ENCODE measurements at places on chromosomes 11 and 22. TPM values are rescaled to one million over a fixed set of nuclear protein-coding genes. Genes with fewer than 3 reads are reported as not detected.

Gene HPS5
- 16.0 TPM for total RNA-seq

Gene MS4A6E
- total RNA-seq: not detected

Gene GAL
- total RNA-seq: 2.7 TPM

Gene MS4A3
- total RNA-seq: not detected

Gene KCNE3
- not detected for total RNA-seq

Gene HPS4
- 34.1 TPM for total RNA-seq

Gene ART1
- not detected for total RNA-seq

Gene OR5P2
- not detected for total RNA-seq

Gene ANO1
- total RNA-seq: 0.16 TPM

Gene ARHGAP8
- 1.0 TPM for total RNA-seq

Gene PLXNB2
- 4.7 TPM for total RNA-seq

Gene ST3GAL4
- 7.9 TPM for total RNA-seq

DNA sequence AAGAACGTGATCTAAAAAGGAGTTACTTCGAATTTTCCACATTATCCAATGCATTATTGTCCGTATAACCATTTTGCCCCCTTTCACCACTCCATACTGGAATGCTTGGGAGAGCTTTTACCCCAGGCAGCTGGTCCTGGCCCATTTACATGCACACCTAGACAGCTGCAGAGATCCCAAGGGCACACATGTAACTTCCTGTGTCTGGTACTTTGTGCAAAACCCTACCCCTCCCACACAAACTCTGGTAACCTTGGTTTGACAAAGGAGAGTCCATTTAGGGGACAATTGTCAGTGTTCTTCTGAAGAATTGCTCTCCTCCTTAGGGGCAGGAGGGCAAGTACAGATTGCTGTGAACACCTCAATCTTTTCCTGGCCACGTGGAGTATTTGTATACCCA, 57.3 kb upstream of the SORL1 start:
- no peak for DNase-seq

DNA sequence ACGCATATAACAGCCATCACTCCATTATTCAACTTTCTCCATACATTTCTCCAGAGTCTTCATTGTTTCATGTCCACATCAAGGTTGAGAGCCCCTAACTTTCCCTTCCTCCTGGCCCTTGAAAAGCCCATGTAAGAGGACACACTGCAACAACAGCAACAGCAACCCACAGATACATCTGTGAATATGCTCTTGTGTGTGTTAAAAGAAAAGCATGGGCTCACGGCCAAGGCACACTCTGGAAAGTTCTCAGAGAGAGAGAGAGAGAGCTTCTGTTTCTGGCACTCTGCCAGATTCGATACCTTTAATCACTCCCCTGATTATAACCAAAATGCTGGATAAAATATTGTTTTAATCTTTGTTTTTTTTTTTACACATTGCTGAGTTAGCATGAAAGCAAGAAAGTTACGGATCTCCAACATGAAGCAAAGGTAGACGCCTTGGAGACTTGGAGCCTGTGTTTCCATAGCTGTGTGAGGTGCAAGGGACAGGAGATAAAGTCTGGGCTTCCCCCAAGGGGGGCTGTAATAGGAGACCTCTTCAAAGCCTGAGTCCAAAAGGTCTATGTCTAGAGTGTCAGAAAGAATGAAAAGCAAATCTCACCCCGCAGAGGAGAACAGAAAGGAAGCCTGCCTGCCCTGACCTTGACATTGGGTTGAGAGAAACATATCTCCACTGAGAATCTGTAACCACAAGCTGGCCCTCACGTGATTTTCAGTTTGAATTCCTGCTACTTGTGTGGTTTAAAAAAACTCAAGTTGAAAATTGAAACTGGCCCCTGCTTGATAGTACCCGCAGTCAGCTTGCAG, 33.7 kb upstream of the MPPED1 start:
- no peak for DNase-seq

DNA sequence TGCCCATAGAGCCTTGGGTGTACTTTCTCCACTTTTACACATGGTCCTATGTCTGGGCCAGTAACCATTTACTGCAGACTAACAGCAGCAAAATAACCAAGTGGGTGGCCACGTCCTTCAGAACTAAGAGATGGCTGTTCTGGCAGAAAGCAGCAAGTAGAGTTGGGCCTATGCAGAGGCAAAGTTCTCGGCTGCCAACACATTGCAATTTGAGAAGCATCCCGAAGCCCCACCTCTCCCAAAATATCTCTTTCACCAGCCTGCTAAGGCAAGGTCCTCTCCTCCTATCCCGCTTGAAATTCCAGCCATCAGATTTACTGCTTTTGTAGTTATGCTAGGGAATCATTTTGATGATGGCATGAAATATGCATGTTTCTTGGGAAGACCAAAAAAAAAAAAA, 118.5 kb upstream of the APOA1 start:
- DNase-seq: no peak

GRCh38 chr11:48109046-48109666, 107.5 kb upstream of the OR4B1 start:
- no peak for DNase-seq

DNA sequence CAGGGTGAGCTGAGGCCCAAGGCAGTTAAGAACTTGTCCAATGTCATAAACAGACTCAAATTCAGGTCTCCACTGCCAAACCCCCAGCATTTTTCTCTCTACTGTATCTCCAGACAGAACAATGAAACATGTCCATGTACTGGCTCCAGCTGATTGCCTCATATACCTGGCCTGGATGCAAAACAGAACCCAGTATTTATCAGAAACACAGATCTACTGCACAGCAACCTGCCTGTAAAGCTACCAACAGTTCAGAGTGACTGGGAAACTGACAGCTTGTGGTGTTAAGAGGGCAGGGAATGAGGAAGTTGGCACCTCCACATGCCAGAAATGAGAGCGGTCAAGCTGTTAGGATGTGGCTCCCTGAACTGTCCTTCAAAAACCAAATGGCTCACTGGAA, 41.6 kb downstream of the C11orf71 start:
- DNase-seq: no peak

DNA sequence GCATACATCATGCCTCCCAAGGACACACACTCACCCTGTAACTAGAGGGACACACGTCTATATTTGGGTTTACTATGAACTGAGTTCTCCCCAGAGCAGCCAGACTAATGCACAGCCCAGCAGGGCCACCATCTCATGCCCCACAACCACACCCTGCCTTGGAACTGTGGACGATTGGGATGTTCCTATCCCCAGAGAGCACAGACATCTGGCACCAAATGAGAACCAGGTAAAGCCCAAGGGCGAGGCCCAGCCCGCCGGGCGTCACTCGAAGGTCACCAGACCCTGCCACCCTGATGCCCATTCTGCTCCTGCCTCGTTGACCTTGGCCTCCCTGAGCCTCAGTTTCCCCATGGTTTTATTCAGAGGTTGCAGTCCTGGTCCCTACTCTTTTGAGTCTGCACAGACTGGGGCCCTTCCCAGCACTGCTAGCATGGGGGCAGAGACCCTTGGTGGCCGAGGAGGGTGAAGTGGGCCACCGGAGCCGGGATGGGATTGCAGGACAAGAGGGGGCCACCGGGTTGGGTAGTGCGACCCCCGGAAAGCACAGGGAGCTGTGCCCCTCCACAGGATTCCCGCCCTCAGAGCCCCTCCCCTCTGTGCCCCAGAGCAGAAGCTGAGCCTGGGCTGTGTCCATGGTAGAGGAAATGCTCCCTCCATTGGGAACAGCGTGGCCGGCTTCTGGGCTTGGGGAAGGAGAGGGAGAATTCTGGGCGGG, 56.8 kb downstream of the IGLL5 start:
- DNase-seq: no peak

- no peak for DNase-seq
Observed at GRCh38 chr11:31823644-31824331, 12.7 kb upstream of the PAX6 start.

DNA sequence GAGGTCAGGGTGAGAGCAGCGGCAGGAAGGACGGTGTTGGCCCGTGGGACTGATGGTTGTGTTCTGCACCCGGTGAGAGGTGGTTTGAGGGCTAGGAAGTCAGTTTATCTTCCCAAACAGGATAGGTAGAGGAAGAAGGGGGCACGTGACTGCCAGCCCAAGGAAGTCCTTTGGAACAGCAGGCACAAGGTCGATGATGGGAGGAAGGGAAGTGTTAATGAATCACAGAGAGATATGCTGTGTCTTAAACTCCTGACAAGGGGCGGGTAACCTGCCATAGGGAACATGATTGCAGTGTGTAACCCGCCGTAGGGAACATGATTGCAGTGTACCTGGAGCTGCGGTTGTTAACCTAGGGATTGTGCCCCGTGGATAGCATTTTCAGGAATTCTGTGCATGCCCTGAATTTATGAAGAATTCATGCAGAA, 49.0 kb downstream of the PRR5L start:
- no peak for DNase-seq

- no peak for DNase-seq
Observed at GRCh38 chr11:29255401-29255800, 761.4 kb downstream of the KCNA4 start.

GRCh38 chr11:120527111-120527761, 15.7 kb downstream of the GRIK4 start:
- no peak for DNase-seq

- no peak for DNase-seq
Observed at GRCh38 chr11:127939000-127939399, 648.4 kb downstream of the ETS1 start.

DNA sequence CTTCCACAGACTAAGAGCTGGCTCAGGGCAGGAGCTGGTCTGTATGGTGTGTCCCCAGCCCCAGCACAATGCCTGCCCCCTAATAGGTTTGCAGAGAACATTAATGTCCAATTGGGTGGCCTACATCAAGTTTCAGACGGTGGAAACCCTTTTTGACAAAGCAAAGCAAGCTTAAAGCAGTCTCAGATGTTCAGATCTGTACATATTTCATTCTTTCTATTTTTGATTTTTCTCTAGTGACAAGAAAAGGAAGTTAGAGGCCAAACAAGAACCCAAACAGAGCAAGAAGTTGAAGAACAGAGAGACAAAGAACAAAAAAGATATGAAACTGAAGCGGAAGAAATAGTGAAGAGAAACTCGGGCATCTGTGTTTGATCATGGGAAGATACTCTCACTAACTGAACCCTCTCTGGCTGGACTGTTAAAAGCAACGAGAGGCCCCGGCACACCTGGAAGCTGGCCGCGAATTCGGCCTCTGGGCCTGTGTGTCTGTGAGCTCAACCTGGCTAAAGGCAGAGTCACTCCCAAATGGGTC, 40.5 kb downstream of the NAT10 start:
- no peak for DNase-seq

GRCh38 chr11:87306262-87306851, 268.6 kb downstream of the TMEM135 start:
- no peak for DNase-seq

GRCh38 chr11:27423125-27423524, 49.5 kb downstream of the LGR4 start:
- no peak for DNase-seq

DNA sequence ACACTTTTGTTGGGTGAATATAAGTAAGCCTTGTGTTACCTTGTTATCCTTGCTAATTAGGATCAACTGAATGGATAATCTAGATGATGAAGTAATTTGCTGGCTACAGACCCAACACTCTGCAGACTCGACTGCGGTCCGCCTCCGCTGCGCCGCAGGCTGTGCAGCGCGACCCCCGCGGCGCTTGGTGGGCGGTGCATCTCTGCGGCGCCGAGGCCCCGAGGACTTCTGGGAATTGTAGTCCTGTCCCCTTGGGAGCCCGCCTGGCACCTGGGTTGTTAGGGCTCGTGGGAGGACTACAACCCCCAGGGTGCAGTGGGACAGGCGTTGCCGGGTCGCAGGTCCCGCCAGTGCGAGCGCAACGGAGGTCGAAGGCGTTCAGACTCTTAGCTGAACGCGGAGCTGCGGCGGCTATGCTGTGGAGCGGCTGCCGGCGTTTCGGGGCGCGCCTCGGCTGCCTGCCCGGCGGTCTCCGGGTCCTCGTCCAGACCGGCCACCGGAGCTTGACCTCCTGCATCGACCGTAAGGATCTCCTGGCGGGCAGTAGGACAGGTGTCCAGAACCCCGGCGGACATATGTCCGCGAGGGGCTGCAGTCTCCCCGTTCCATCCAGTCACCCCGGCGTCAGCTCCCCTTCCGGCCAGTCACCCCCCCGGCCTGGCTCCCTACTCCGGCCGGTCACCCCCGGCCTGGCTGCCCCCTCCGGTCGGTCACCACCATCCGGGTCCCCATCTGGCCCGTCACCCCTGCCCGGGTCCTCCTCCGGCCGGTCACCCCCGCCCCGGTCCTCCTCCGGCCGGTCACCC, at the start of the genes ACAD8 and THYN1:
TSS of gene ACAD8 (plus strand) at position 381 of the 806 bp plus-strand sequence. CDS start at position 414, 33 bp downstream.
TSS of gene THYN1 (minus strand) at position 165 of the 806 bp plus-strand sequence. CDS start 470 bp downstream, outside the sequence.
- peak; percentile 93 for DNase-seq

GRCh38 chr22:47457509-47458300, 695.3 kb downstream of the TBC1D22A start:
- no peak for DNase-seq

GRCh38 chr11:18314784-18315523, 7.0 kb downstream of the HPS5 start:
- no peak for DNase-seq

DNA sequence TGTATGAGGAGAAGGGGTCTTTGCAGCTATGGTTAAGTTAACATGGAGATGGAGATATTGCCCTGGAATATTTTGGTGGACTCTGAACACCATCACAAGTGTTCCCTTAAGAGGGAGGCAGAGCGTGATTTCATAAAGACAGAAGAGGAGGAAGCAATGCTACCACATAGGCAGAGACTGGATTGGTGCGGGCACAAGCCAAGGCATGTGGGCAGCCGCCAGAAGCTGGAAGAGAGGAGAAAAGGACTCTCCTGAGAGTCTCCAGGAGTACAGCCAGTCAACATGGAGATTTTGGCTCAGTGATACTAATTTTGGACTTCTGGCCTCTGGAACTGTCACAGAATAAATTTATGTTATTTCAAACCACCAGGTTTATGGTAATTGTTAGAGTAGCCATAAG, 231.6 kb downstream of the OPCML start:
- no peak for DNase-seq

GRCh38 chr11:88292171-88292843, 45.2 kb downstream of the CTSC start:
- DNase-seq: no peak

GRCh38 chr11:77346906-77347603, 45.6 kb upstream of the GDPD4 start:
- DNase-seq: no peak

GRCh38 chr11:92322225-92322624, 97.6 kb downstream of the FAT3 start:
- no peak for DNase-seq

DNA sequence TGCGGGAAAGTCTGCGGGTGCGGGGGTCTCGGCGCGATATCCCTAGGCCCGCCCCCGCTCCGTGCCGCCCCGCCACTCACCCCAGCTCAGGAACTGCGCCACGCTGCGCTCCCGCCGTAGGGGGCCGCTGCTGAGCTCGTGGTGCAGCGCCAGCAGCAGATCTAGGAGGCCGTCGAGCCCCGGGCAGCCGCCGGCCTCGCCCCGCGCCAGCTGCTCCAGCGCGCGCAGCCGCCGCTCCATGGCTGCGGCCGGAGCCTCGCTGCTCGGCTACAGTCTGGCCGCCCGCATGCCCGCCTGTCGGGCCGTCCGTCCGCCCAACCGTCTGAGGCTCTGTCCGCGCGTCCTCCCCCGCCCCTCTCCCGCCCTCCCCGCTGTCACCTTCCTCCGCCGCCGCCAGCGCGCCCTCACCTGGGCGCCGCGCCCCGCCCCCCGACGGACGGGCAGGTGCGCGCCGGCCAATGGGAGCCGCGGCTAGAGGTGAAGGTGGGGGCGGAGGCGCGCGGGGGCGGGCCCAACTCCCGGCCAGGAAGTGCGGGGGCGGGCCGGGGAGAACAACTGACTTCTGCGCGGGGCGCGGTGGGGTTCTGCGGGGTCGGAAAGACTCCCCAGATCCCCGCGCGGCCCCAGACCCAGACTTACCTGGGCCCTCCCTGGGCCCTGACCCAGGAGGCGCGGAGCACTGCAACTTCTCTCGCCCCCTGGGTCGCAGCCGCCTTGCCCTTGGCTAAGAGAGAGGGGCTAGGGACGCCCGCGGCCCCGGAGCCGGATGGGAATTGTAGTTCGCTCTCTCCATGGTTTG, at the start of gene CDC42BPG:
TSS of gene CDC42BPG (minus strand) at position 324 of the 799 bp plus-strand sequence. CDS start at position 240, 84 bp downstream.
- peak; percentile 55 for DNase-seq

All from activated T-cell treated with anti-CD3 and anti-CD28 coated beads, Interleukin-2, amount 50 U/mL, for 4 hours (primary cell).